Esophagus squamous epithelium (tissue), 5 donors: ENCODE measurements at places on chromosomes 6 and 20.

GRCh38 chr6:157763129-157763903, 59.7 kb upstream of the SNX9 start:
- H3K4me3 ChIP-seq = no peak overlapping the region
- H3K4me1 ChIP-seq = peaks cover 59% of the 10 kb centered on the region
- H3K27me3 ChIP-seq = no peaks in the 10 kb centered on the region
- peak overlapping the region; percentile 82 for H3K27ac ChIP-seq

- H3K27ac ChIP-seq = no peak overlapping the region
- no peaks in the 10 kb centered on the region for H3K4me1 ChIP-seq
- no peaks in the 10 kb centered on the region for H3K36me3 ChIP-seq
Observed at GRCh38 chr6:73728548-73729205, 32.7 kb downstream of the CD109 start.

- peaks cover 8% of the 10 kb centered on the region for H3K4me1 ChIP-seq
- no peak overlapping the region for H3K4me3 ChIP-seq
- no peak overlapping the region for H3K27ac ChIP-seq
- DNase-seq = no peak
- no peaks in the 10 kb centered on the region for H3K36me3 ChIP-seq
Observed at GRCh38 chr20:4135385-4136077, 120.2 kb upstream of the RNF24 start.

DNA sequence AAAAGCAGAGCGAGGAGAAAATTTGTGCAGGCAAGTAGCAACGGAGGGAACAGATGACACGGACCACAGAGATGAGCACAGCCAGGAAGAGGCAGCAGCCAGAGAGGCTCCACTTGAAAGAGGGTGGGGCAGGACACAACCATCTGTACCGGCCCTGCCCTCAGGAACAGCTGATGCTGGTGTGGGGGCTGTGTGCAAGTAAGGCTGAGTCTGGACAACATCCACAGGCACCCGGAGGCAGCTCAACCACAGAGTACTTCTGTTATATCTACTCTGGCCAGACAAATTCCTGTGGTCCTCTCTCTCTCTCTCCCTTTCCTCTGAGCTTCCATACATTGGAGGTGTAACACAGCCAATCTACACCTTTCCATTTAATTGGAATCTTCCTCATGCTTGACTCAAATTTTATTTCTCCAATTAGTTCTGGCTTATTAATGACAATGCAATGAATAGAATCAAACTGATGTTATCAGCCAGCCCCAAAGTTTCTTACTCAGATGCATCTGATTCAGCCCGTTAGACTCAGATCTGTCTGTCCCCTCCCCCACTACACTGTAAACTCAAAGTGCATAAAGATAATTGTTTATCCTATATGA, 24.9 kb downstream of the KIF13A start:
- DNase-seq = no peak
- no peaks in the 10 kb centered on the region for H3K36me3 ChIP-seq
- H3K4me3 ChIP-seq = no peak overlapping the region

GRCh38 chr6:4879741-4880275, 103.6 kb downstream of the CDYL start:
- no peak for DNase-seq
- no peak overlapping the region for H3K4me3 ChIP-seq

DNA sequence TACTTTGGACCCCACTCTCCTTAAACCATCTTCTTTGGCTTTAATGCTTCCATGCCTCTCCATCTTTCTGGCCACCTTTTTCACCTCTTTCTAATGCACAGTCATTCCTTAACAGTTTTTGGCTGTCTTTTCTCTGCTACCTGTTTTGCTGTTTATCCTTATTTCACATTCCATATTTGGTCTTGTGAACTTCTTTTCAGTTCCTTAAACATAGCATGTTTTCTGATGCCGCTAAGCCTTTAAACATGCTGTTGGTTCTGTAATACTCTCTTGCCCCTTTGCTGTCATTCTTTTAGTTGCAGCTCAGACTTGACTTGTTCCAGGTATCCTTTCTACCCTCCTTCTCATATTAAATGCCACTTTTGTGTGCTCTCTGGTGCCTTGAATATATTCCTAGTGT, 35.8 kb downstream of the TOP1 start:
- DNase-seq = no peak
- H3K4me1 ChIP-seq = no peaks in the 10 kb centered on the region
- no peak overlapping the region for H3K27ac ChIP-seq
- H3K4me3 ChIP-seq = no peak overlapping the region
- H3K36me3 ChIP-seq = no peaks in the 10 kb centered on the region
- no peaks in the 10 kb centered on the region for H3K27me3 ChIP-seq

DNA sequence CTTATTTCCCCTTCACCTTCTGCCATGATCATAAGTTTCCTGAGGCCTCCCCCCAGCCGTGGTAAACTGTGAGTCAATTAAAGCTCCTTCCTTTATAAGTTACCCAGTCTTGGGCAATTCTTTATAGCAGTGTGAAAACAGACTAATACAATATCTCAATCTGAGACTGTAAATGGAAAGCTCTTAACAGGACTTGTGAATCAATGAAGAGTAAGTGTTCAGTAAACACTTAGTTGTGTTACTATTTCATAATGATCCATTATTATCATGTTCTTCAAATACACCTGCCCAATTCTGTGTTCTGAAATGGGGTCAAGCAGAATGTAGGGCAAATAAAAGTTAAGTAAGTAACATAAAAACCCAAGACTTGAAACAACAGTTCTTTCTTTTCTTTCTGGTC, 266.2 kb downstream of the TENT5A start:
- no peak overlapping the region for H3K4me3 ChIP-seq
- no peaks in the 10 kb centered on the region for H3K36me3 ChIP-seq
- no peaks in the 10 kb centered on the region for H3K27me3 ChIP-seq
- H3K4me1 ChIP-seq = no peaks in the 10 kb centered on the region
- H3K27ac ChIP-seq = no peak overlapping the region
- DNase-seq = no peak

DNA sequence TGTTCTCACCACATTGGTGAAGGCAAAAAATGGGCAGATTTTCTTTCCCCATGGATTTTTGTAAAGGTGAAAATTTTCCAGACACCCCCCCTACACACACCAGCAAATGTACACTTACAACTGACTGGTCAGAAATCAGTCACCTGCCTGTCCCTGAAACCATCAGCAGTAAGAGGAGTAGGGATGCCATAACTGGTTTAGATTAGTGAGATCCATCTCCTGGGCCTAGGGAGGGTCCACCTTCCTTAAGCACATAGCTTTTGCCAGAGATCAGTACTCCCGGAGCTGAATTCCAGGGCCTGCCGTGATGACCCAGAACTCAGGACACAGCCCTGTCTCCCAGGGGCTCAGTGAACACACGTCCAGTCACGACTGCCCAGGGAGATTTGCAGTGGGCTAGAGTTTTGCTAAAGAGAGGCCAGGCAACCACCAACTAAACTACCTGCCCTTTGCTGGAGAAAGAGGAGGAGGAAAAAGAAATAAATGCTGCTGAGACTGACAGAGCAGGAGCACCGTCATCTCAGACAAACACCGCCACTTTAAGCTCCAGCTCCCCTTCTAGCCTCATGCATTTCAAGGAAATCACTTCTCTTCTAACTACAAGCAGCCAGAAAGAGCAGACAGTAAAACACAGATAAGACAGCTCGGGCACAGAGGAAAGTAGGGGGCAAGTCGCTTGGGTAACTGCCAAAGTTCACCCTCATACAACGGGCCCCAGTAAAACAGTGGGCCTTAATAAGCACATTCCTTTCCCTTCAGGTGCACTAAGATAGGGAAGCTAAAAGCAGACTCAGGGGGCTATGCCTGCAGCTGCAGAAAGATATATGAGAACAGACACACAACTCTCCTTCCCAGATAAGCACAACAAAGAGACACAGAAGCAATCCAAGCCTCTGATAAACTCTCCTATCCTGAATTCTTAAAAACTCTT, 82.6 kb upstream of the SPTLC3 start:
- no peaks in the 10 kb centered on the region for H3K4me1 ChIP-seq
- H3K27me3 ChIP-seq = no peaks in the 10 kb centered on the region
- no peaks in the 10 kb centered on the region for H3K36me3 ChIP-seq

DNA sequence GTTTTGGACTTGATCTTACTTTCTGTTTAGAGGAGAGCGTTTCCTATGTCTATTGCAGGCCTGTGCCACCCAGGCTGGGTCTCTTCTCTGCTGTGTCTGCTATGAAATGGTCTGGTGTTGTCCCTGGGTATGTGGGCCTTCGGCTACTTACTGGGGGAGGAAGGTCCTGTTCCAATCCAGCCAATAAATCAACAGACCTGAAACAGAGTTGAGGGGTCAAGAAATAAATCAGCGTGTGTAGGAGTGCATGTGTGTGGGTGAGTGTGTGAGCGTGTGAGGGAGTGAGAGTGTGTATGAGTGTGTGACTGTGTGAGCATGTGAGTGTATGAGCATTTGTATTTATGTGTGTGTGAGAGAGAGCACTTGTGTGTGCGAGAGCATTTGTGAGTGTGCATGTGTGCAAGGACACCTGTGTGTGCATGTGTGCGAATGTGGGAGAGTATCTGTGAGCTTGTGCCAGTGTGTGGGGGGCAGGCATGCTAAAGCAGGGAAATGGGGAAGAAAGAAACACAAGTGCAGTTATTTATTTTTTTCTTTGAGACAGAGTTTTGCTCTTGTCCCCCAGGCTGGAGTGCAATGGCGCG, 86.3 kb upstream of the PMEPA1 start:
- no peaks in the 10 kb centered on the region for H3K4me1 ChIP-seq
- no peaks in the 10 kb centered on the region for H3K36me3 ChIP-seq
- no peak for DNase-seq
- H3K27ac ChIP-seq = no peak overlapping the region

- H3K27ac ChIP-seq = no peak overlapping the region
- H3K36me3 ChIP-seq = no peaks in the 10 kb centered on the region
- no peak overlapping the region for H3K4me3 ChIP-seq
- no peaks in the 10 kb centered on the region for H3K4me1 ChIP-seq
- no peaks in the 10 kb centered on the region for H3K27me3 ChIP-seq
Observed at GRCh38 chr6:139436200-139436956, 61.9 kb upstream of the CITED2 start.

DNA sequence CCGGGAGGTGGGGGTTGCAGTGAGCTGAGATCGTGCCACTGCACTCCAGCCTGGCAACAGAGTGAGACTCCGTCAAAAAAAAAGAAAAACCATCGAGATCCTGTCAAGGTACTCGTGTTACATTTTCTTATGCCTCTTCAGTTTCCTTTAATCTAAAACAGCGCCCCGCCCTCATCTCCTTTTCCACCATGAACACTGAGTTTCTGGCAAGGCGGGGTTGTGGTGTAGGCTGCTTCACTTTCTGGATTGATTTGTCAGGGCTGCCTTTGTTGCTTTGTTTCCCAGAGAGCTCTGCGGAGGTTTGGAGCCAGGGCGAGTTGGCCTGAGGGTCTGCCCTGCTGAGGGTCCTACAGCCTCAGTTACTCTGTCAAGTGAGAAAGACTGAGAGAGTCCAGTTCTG, 8.9 kb downstream of the ITPR3 start:
- no peak overlapping the region for H3K4me3 ChIP-seq
- H3K27me3 ChIP-seq = no peaks in the 10 kb centered on the region
- peak overlapping the region; percentile 8 for H3K27ac ChIP-seq
- peaks cover 37% of the 10 kb centered on the region for H3K4me1 ChIP-seq

DNA sequence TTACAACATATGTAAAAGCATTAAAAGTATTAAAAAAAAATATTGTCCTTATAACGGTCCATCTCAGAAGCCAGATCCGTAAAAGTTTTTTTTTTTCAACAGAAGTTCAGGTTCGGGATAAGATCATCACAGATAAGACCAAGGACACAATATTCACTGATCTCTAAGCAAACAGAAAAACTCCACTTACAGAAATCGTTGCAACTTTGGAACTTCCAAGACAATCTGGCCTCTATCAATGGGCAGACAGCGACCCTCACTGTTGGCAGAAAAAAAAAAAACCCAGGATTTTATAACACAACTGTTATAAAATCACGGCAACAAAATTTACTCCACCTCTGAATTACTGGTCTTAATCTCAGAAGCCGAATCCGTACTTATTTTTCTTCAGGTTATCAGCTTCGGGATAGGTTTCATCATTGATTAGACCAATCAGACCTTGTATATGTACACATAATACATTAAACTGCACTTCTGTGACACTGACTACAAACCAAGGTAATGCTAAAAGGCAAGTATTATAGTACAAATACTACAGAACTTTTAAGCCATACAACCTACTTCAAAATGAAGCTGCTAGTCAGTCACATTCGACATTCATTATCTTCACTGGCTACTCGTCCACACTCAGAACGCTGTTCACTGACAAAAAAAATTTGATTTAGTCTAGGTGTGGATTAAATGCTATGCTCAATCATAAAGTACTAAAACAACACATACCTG, 34.7 kb upstream of the SYNCRIP start:
- no peaks in the 10 kb centered on the region for H3K36me3 ChIP-seq
- H3K4me1 ChIP-seq = peaks cover 14% of the 10 kb centered on the region
- peak overlapping the region; percentile 89 for H3K4me3 ChIP-seq
- H3K27ac ChIP-seq = peak overlapping the region; percentile 93

DNA sequence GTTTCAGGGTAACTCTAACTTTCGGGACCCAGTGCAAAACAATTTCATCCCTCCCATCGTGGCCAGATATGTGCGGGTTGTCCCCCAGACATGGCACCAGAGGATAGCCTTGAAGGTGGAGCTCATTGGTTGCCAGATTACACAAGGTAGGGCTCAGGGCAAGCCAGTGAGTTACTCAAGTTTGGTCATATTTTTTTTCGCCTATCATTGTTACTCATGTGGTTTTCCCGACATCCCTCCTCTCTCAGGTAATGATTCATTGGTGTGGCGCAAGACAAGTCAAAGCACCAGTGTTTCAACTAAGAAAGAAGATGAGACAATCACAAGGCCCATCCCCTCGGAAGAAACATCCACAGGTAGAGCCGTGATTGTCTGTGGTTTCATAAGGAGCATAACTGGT, 58.2 kb downstream of the DCBLD1 start:
- H3K27ac ChIP-seq = no peak overlapping the region
- no peak overlapping the region for H3K4me3 ChIP-seq
- no peaks in the 10 kb centered on the region for H3K36me3 ChIP-seq
- no peaks in the 10 kb centered on the region for H3K27me3 ChIP-seq
- H3K4me1 ChIP-seq = no peaks in the 10 kb centered on the region
- DNase-seq = no peak

DNA sequence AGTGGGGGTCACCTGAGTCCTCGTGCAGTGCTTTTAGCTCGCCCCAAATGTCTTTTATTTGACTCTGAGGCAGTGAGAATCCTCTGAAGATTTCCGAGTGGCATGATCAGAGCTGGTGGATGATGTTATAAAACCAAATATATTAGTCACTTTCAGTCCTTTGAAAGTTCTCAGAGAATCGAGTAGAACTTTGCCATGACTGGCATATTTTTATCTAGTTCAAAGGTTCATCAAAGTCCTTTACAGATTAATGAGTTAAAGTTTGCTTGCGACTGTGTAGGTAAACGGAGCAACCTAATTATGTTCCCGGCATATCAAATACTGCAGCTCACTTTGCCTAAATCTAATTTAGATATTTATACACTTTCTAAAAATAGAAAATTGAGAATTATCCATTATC, 498.5 kb upstream of the NOX3 start:
- no peaks in the 10 kb centered on the region for H3K4me1 ChIP-seq
- no peak overlapping the region for H3K27ac ChIP-seq
- no peaks in the 10 kb centered on the region for H3K27me3 ChIP-seq
- no peak for DNase-seq

- H3K27ac ChIP-seq = no peak overlapping the region
- H3K4me3 ChIP-seq = no peak overlapping the region
- DNase-seq = no peak
- H3K36me3 ChIP-seq = no peaks in the 10 kb centered on the region
Observed at GRCh38 chr6:15274692-15275387, 29.0 kb downstream of the JARID2 start.

- no peaks in the 10 kb centered on the region for H3K36me3 ChIP-seq
- H3K27me3 ChIP-seq = no peaks in the 10 kb centered on the region
- no peak overlapping the region for H3K27ac ChIP-seq
- no peak for DNase-seq
- H3K4me3 ChIP-seq = no peak overlapping the region
- peaks cover 28% of the 10 kb centered on the region for H3K4me1 ChIP-seq
Observed at GRCh38 chr20:37504404-37505096, 16.5 kb upstream of the NNAT start.
